ENCODE measurements at places on chromosomes 7 and 10.

GRCh38 chr10:86963341-86963919 lies 4.9 kb upstream of the ADIRF start:
- peak; percentile 72 for DNase-seq

GRCh38 chr10:15279236-15279635 lies 91.9 kb downstream of the FAM171A1 start:
- DNase-seq: no peak

- no peak for DNase-seq
Measured at GRCh38 chr7:90844421-90844820, 248.3 kb downstream of the CDK14 start.

GRCh38 chr10:18456984-18457383 lies 194.4 kb downstream of the NSUN6 start:
- no peak for DNase-seq

GRCh38 chr7:25652366-25652765 lies 424.1 kb upstream of the NPVF start:
- no peak for DNase-seq

GRCh38 chr7:1134951-1135350 lies 25.0 kb downstream of the ZFAND2A start:
- DNase-seq: peak; percentile 26

- DNase-seq: no peak
Measured at GRCh38 chr7:118708741-118709140, 484.2 kb downstream of the ANKRD7 start.

DNA sequence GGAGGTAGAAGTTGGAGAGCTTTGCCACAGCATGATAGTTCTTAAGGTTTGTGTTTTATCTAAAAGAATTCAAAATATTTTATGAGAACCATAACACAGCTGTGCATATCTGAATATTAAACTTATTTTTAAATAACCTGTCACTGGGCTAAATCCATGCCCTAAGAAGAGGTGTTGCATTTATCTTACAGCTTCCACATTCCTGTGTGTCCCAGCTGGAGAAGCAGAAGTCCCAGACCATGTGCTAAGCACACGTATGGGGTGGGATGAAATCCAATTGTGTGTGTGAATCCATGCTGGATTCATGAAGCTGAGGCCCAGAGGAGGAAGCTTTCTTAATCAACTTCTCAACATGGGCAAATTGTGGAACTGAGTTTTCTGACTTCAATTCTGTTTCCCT lies 121.5 kb downstream of the PKD1L1 start:
- no peak for DNase-seq

DNA sequence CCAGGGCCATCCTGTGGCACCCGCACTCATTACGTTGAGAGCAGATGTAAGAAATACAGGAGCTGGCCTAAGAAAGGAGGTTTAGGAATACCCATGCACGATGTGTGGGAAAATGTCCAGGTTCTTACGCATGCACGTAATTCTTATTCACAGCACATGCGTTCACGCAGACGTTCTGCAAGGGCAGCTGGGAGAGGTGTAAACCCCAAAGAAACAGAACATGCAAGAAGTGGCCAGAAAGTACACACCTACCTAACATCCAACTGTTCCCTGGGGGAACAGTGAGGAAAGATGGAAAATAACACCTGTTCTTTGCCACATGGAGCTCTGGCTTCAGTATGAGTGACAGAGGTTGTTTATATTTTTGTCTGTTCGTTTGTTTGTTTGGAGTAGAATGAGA lies 285.6 kb downstream of the PRPF18 start:
- DNase-seq: no peak

DNA sequence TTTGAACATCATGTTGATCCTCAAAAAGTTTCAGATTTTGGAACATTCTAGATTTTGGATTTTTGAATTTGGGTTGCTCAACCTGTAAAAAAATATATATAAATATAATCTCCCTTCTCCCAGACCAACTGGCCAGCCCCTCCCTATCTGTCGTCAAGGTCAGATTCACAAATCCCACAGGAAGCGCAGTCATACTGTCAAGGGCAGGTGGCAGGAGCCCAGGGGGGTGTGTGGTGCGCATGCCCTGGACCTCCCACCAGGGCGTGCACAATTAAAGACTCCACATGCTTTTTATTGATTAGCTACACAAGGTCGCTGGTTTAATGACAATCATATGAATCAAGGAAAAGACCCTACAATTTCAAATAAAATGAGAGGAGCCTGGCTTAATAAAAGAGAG lies 77.0 kb upstream of the EEPD1 start:
- peak; percentile 53 for DNase-seq

GRCh38 chr7:115662120-115662519 lies 368.4 kb downstream of the TFEC start:
- DNase-seq: no peak

GRCh38 chr7:105707967-105708762 lies 126.9 kb upstream of the EFCAB10 start:
- no peak for DNase-seq

DNA sequence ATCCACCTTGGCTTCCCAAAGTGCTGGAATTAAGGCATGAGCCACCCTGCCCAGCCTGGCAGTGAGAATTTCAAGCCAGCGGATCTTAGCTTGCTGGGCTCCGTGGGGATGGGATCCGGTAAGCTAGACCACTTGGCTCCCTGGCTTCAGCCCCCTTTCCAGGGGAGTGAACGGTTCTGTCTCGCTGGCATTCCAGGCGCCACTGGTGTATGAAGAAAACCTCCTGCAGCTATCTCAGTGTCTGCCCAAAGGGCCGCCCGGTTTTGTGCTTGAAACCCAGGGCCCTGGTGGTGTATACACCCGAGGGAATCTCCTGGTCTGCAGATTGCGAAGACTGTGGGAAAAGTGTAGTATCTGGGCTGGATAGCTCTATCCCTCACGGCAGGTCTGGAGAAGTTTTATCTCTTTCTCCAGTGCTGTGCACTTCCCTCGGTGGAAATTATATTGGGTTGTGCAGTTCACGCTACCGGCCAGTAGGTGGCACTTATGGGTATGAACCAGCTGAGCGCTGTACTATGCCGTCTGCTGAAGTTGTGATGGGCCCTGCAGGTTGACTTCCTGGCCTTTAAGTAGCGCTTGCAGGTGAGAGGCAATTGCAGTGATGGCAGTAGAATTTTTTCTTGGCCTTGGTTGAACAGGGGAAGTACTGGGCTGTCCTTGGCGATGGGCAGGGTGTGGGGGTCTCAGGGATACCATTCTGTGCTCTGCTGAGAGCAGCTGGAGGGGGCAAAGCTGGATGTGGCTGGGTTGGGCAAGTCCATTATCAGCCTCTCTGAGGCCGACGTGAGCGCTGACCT lies 138.0 kb upstream of the MTPN start:
- DNase-seq: no peak

DNA sequence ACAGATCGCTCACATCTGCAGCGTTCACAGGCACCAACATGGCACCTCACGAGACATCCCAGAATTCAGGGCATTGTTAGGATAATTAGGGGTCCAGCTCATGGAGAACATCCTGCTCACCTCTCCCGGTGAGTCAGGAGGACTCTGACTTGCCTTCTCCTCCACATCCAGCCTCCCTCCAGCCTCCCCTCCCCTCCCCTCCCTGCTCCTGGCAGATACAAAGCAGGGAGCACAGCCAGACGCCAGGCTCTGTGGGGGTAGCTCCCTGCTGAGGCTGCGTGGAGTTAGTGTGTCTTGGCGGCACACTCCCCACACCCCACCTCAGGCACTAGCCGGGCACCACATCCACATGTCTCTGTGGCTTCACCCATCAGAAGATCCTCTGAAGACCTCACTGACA lies 320.6 kb downstream of the CXCL12 start:
- DNase-seq: no peak

- no peak for DNase-seq
Measured at GRCh38 chr10:110460111-110460809, 37.4 kb upstream of the DUSP5 start.

- no peak for DNase-seq
Measured at GRCh38 chr7:45269192-45269591, 111.6 kb downstream of the RAMP3 start.

- DNase-seq: no peak
Measured at GRCh38 chr10:125396676-125397075, 236.3 kb upstream of the CTBP2 start.

DNA sequence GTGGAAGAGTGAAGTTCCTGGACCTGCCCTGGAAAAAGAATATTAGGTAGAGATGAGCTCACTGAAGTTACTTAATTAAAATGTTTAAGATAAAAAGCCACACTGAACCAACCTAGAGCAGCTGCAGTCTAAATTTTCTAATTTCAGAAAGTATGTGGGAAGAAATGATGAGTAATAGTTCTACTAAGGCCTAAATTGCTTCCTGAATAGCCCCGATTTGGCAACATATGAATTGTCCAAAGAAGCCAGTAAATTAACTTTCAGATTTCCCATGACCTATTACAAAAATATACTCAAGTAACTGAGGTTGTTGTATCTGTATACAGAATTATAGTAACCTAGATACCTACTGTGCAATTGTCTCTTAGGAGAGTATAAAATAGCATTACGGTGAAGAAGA lies 312.6 kb downstream of the IPMK start:
- no peak for DNase-seq

DNA sequence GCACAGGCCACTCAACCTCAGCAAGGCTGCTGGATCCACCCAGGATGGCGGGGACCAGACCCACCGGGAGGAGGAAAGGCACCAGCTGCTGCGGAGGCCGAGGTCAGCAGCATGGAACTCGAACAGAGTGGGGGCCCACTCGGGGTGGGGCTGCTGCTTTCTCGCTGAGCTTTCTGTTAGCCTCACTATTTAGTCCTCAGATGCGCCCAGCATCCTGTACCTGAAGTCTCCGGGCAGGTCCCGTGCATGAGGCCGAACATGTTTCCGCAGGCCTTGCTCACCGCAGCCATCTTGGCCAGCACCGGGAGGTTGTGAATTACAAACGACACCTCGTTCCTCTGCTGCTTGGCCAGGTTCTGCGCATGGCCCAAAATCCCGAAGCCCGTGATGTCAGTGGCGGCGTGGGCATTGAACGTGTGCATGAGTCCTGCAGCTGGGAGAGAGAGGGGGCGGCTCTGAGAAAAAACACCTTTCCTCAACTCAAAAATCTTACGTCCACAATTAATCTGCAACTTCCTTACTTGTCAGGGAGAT lies 22.8 kb upstream of the PHYH start:
- DNase-seq: no peak

DNA sequence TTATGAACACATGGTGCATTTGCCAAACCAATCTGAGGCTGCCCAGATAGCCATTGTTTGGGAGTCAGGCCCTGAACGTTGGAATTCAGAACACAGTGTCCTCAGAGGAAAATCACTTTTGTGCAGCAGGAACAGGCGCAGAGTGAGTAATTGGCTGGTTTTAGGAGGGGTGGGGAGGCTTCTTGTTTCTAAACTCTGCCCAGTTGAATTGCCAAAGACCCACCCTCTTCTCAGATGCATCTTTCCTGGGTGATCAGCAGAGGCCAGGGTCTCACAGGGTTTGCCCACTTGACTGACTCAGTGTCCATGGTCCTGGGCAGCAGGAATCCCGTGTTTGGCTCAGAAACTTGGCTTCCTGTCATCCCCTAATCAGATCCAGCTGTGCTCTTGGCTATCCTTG lies 24.3 kb downstream of the PRLHR start:
- DNase-seq: no peak

DNA sequence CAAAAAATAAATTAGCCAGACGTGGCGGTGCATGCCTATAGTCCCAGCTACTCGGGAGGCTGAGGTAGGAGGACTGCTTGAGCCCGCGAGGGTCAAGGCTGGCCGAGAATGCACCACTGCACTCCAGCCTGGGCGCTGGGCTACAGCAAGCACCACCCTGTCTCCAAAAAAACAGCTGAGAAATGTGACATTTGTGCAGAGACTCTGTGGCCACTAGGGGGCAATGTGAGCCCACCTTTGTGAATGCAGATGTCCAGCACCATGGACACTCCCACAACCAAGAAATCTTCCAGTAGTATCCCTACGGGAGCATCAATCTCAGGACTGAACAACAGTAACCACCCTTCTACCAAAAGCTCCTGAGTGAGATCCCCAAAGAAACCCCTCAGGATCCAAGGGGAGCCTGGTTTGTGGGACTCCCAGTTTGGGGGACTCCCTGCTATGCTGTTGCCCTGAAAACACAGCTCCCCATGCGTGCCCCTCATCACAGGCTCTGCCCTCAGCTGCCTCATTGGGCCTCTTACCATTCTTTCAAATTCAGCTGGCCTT lies 6.2 kb upstream of the AHCYL2 start:
- peak; percentile 81 for DNase-seq

DNA sequence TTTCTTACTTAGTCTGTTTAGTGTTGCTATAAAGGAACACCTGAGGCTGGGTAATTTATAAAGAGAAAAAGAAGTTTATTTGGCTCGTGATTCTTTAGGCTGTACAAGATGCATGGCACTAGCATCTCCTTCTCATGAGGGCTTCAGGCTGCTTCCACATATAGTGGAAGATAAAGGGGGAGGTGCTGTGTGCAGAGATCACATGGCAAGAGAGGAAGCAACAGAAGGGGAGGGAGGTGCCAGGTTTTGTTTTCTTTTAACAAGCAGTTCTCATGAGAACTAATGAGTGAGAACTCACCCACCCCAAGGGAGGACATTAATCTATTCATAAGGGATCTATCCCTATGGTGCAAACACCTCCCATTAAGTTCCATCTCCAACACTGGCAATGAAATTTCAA lies 17.3 kb downstream of the CYP2E1 start:
- DNase-seq: no peak

- no peak for DNase-seq
Measured at GRCh38 chr10:33791272-33791660, 456.8 kb upstream of the NRP1 start.

GRCh38 chr10:101121654-101122031 lies 9.5 kb upstream of the TLX1 start:
- DNase-seq: no peak

- DNase-seq: no peak
Measured at GRCh38 chr7:50304911-50305582, 531 bp downstream of the IKZF1 start.

DNA sequence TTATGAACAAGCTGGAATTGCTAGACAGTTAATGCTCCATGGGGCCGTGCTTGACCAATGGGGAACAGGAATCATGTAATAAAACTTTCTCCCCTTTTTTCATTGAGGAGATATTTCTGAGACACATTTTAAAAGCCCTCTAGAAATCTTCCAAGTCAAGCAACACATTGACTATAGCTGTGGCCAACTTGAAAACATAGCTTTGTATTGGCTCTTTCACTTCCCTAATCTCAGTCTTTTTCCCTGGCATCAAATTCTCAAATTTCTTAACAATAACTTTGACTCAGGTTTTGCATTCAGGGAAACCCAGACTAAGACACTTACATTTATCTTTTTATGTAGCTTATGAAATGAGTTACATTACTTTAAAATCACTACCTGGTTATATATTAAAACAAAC lies 947.1 kb upstream of the MBL2 start:
- no peak for DNase-seq

GRCh38 chr7:129907122-129907736 lies 45.5 kb downstream of the UBE2H start:
- DNase-seq: no peak

DNA sequence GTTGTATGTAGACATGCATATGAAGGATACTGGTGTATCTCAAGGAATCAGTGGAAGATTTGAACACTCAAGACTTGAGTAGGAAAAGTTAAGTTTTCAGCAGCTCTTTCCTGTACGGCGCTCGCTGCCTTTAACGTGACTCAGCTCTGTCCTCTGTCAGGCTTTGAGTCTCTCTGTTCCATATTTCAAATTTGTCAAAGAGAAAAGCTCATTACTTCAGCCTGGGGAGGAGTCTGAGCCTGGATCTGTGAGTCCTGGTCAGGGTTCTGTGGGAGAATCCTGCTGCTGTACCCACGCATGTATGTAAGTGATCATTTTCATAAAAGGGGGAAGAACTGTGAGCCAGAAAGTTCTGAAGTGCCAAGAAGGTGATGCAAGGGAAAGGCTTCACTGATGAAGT lies 13.8 kb upstream of the MPP7 start:
- no peak for DNase-seq
